ENCODE measurements at places on chromosomes 2 and 18.
A peak's percentile ranks its signal among the peaks of the same experiment; 100 is the strongest.

- DNase-seq: no peak
These were observed 192.5 kb upstream of the FAM98A start for GRCh38 chr2:33791625-33792024.

GRCh38 chr2:218393750-218394290, 5.8 kb upstream of the CTDSP1 start:
- no peak for DNase-seq

GRCh38 chr18:79921984-79922965, 29.2 kb downstream of the SLC66A2 start:
- peak; percentile 39 for DNase-seq

GRCh38 chr18:79693561-79694205, 14.1 kb downstream of the CTDP1 start:
- peak; percentile 58 for DNase-seq

GRCh38 chr2:145918951-145919350, 1399.0 kb upstream of the ZEB2 start:
- DNase-seq: no peak

DNA sequence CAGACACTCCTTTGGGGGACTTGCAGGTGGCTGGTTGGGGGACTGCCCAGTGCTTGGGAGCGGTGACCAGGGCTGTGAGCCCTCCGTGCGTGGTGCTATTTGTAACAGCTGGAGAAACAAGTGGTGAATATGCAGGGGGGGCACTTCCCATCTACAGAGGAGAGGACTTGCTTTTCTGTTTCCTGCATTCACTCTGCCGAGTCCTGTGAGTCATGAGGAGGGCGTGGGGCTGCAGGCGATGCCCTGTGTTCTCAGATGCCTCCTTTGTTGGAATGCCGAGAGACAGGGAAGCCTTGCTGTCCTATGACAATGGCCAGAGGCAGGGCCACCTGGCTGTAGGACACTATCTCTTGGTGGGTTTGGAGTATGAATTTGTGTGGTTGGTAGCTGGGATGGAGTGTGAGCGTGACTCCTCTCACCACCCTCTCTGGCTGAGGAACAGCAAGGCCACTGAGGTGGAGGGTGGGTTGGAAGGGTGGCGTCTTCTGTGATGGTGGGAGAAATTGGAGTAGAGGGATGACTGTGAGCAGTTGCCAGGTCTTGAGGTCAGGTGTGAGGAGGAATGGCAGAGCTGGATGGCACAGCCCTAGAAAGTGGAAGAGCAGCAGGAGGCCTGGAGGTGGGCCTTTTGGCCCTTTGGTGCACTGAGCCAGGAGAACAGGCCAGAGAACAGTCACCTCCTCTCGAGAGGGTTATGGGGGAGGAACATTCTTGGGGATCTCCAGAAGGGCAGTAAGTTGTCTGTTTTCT, 24.3 kb downstream of the FHOD3 start:
- no peak for DNase-seq

DNA sequence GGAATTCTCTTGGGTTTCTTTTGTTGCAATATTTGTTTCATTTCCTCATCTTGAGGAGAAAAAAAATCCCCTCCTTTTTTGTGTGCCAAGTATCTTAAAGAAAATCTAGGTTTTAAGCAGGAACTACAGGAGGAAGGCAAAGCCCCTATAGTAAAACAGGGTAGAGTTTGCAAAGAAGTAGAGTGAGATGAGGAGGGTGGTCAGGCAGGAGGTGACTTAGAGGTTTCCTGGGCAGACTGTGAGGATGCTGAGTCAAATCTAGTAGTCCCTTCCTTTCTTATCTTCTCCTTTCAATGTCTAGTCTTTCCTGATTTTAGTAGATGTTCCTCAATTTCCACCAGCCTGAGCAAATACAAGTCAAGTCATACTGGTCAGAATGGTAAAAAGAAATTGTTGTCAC, 222.5 kb downstream of the PMAIP1 start:
- no peak for DNase-seq

DNA sequence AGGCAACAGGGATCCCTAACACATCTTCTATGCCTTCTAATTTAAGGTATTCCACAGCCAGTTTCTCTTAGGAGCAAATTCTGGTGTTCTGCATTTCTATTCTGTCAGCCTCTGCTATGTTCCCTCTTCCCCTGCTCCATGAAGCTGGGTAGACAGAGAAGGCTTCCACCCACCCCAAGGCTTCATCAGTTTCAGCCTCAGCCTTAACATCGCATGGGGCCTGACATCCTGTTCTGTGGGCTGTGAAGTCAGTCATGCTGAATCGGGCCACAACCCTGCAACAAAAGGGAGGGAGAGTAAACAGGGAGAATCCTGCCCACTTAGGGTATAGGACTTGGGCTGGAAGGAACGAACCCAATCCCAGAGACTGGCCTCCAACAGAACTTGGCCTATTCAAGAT, 70.6 kb upstream of the PPM1B start:
- DNase-seq: no peak

GRCh38 chr2:143717536-143718168, 588.4 kb downstream of the ARHGAP15 start:
- DNase-seq: no peak

DNA sequence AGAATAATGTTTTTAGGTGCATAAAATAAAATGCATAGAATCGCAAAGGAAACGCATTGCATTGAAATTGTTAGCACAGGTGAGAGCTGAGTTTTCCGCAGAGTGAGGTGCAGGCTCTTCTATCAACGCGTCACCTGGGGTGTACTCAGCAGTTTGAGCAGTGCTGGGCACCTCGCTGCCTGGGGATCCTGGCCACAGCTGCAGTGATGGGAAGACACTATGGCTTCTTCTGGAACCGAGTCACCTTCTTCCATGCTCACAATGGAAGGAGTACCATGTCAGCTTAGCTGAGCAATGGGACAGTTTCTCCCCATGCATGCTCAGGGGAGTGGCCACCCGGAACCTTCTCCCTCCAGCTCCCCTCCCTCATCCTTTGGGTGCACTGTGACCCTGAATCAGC, 95.4 kb upstream of the OTOS start:
- DNase-seq: peak; percentile 51

GRCh38 chr2:230735884-230736283, 23.2 kb downstream of the CAB39 start:
- DNase-seq: no peak

DNA sequence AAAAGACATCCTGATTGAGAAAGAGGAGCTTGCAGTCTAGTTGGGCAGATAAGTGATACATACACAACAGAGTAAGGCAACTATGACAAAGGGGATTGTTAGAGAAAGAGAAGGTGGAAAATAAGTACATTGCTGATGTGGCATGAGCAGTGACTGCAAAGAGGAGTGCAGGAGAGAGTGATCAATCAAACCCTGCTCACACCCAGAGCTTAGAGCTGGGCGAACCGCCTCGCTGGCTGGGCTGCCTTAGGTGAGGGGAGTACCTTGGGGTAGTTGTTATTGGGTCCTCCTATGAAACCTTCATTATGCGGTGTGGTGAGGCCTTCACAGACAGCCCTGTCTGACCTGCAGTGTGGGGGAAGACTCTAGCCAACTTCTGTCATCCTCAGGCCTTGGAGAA, 161.7 kb downstream of the FHOD3 start:
- no peak for DNase-seq

DNA sequence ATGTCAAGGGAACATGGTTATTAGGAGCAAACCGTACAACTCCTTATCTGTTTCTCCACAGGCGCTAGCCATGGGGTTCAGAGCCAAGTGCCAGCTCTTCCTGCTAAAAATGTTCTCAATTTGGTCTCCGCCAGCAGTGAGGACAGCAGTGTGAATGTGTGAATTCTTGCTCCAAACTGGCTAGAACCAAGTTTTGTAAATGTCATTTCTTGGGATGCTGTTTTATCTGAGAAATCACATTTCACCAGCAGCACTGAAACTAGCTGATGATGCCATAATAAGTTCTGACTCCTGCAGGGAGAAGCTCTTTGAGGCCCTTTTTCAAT, 140.6 kb upstream of the LGALSL start:
- no peak for DNase-seq

- DNase-seq: no peak
These were observed 75.7 kb downstream of the RBMS1 start for GRCh38 chr2:160417745-160418397.

- peak; percentile 58 for DNase-seq
These were observed 96.0 kb upstream of the OTOS start for GRCh38 chr2:240236217-240237111.

GRCh38 chr18:77086034-77086433, 46.5 kb downstream of the MBP start:
- no peak for DNase-seq

DNA sequence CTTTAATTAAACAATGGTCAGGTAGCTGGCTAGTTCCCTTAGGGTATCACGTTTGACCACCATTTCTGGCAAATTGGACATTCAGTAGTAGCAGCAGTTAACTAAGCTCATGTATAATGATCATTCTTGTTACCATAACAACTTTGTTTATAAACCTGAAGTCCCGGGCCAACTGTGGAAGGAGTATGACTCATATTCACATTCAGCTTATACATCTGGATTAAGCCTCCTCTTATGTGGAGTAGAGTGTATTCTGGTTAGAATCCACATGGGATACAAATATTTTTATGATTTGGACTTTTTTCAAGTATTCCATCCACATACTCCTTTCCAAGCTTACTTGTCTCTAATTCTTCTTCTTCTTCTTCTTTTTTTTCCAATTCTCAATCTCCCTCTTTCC, 70.3 kb upstream of the ZSWIM2 start:
- no peak for DNase-seq

DNA sequence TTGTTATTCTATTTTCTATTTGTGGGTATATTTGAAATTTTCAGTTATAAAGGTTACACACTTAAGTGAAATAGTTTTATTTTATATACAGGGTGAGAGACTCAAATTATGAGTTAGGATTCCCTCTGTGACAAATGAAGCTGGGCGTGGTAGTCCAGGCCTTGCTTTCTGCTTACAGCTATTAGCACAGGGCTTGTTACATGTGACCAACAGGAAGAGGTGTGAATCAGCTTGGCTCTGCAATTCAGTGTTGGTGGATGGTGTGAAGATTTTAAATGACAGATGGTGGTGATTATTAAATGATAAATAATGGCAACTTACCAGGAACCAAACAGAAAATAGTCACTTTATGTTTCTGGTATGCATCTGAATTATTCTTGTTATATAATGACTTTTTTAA, 64.4 kb upstream of the NOSTRIN start:
- DNase-seq: no peak

DNA sequence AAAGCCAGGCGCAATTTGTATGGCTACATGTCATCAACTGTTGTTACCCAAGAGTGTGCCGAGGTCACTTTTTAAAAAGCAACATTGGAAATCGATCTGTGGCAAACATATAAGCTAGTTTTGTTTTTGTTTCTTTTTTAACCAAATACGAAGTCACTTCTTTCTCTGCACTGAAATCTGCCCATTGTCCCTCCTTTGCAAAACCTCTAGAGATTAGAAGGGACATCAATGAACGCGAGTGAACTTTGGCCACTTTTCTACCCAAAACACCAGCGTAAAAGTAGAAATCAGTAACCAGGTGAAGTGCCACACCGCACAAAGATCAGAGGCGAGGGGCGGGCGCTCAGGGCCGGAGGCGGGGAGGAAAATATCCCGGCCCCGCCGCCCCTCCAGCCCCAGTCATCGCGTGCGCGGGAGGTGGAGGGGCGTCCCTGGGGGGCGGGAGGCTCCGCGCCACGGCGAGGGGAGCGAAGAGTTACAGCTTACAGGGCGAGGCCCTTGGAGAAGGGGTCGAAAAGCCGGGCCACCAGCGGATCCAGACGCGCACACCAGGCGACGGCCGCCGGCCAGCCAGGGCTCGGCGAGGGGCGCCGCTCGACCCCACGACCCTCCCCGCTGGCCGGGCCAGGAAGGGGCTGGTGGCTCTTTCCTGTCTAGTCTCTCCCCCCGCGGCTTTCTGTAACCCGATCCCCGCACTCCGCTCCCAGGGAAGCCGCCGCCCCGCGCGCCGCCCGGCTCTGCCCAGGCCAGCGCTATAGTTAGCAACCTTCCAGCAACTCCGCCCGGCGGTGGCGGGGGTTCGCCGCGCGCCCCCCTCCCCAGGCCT, 993 bp downstream of the RBMS1 start:
- peak; percentile 86 for DNase-seq

- no peak for DNase-seq
These were observed 976 bp upstream of the ACADL start for GRCh38 chr2:210226223-210226622.

GRCh38 chr2:195238826-195239225, 418.2 kb upstream of the SLC39A10 start:
- DNase-seq: no peak

- no peak for DNase-seq
These were observed 1.3 kb upstream of the CEP68 start for GRCh38 chr2:65054749-65055421.

GRCh38 chr18:3720159-3720558, 270.2 kb downstream of the TGIF1 start:
- no peak for DNase-seq

DNA sequence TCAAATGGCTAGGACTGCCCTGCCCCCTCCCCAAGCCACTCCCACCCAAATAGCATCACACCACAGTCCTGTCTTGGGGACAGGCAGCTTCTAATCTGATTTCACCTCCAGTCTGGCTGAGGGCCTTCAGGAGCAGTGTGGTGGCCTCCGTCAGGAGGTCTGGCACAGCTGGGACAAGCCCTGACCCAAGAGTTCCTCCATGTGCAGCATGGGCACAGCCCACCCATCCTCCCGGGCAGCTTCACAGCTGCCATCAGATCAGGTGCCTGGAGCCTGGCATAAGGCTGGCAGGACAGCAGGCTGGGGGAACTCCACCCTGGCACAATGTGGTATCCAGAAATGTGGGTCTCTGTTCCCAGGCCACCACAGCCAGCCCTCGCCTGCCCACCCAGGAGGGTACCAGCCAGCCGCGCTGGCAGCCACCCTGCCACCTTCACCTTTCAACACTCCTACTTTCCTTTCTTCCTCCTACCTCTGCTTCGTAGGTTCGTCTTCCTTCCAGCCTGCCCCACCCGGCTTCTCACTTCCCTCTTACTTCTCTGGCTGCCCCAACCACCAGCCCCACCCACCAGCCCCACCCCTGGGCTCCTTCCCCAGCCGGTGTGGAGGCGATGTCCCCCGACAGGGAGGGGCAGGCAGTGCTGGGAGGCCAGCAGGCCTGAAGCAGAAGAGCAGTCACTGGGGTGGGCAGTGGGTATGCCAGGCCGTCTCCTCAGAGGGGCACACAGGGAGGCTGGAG, at the start of gene CAPG:
CAPG (minus strand) TSS at position 522 of the 739 bp plus-strand sequence. CDS start 8,221 bp downstream, outside the sequence.
- peak; percentile 78 for DNase-seq

GRCh38 chr2:222833410-222833809, 27.4 kb upstream of the ACSL3 start:
- no peak for DNase-seq
